ENCODE measurements at places on chromosomes 1 and 21.

DNA sequence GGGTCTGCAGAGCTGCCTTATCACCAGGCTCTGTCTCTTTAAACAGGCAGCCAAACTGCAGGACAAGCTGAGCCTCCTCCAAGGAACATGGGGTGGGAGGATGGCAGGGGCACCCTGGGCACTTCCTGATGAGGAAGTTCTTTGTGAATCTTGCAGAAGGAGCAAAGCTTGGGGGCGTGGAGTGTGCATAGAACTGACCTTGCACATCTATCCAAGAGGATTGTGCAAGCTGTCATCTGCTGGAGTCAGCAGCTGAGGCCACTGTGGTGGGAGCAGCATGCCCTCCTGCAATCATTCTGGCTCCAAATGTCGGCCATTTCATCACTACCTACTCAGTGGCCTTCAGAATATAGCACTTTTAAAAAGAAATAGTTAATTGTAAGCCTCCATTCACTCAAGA, 182.2 kb downstream of the AJAP1 start:
- peak; percentile 24 for DNase-seq

- DNase-seq = no peak
Observed at GRCh38 chr1:81689531-81689941, 111.2 kb upstream of the ADGRL2 start.

DNA sequence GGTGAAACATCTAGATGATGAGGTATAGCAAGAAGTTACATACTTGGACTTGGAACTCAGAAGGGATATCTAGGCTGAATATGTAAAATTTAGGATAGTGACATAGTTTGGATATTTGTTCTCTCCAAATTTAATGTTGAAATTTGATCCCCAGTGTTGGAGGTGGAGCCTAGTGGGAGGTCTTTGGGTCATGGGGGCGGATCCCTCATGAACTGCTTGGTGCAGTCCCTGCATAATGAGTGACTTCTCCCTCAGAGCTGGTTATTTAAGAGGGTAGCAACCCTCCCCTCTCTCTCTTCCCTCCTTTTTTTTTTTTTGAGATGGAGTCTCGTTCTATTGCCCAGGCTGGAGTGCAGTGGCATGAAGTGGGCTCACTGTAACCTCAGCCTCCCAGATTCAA, 15.5 kb downstream of the ST3GAL3 start:
- no peak for DNase-seq

DNA sequence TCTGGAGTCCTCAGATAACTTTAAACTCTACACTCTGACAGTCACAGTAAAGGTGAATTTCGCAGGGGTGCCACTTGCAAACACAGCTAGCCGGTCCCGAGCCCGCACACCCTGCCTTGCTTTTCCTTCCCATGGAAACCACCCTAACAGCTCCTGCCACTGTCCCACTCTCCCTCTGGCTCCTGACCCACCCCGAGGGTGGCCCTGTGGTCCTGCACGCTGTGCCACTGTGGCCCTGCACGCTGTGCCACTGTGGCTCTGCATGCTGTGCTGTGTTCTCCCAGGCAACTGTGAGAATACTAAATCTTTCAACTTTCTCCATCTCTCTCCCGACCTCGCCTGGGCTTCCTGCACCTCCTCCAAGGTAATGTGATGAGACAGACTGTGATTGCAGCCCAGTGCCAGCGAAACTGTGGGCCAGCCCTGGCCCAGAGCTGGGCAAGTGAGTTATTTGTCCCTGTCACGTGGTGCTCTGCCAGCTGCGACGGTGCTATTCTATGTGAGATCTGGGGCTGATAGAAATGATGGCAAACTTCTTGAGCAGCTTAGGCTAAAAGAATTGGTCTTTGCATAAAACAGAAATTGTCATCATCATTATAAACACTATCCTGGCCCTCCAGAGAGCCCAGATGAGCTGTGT, 63.4 kb upstream of the TARBP1 start:
- no peak for DNase-seq

GRCh38 chr1:41485605-41486004, 1.1 kb upstream of the EDN2 start:
- peak; percentile 60 for DNase-seq

GRCh38 chr1:240927821-240928220, 315.9 kb upstream of the GREM2 start:
- DNase-seq = no peak

DNA sequence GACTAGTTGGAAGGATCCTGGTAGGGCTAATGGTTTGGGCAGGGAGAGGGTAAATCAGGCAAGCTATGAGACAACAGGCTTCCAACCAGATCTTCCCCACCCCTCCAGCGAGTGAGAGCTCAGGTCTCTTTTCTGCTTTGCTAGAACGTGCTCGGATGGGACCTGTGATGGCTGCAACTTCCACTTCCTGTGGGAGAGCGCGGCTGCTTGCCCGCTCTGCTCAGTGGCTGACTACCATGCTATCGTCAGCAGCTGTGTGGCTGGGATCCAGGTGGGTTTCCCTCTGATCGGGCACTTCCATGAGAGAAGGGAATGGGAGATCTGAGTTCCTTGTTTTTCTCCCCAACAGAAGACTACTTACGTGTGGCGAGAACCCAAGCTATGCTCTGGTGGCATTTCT, 14.0 kb upstream of the SARS1 start:
- peak; percentile 17 for DNase-seq

GRCh38 chr1:54404939-54405897, 976 bp downstream of the SSBP3 start:
- peak; percentile 50 for DNase-seq

GRCh38 chr1:173475564-173476196, 1.5 kb upstream of the PRDX6 start:
- peak; percentile 51 for DNase-seq

DNA sequence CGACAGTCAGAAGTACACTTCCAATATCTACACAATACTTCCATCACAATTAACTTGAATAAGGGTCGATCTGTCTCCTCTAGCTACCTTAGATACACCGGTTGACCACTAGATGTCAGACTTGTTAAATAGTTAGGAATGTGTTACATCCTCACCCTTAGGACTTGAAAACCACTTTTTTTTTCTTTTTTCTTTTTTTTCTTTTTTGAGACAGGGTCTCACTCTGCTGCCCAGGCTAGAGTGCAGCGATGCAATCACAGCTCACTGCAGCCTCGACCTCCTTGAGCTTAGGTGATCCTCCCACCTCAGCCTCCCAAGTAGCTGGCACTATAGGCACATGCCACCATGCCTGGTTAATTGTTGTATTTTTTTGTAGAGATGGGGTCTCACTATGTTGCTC, 120.4 kb upstream of the GREM2 start:
- peak; percentile 50 for DNase-seq

GRCh38 chr1:248837045-248837780, 811 bp upstream of the ZNF672 start:
- DNase-seq = no peak

- DNase-seq = no peak
Observed at GRCh38 chr1:10881046-10881445, 84.6 kb upstream of the CASZ1 start.

GRCh38 chr1:180563026-180563827, 4.5 kb downstream of the OVAAL start:
- no peak for DNase-seq

DNA sequence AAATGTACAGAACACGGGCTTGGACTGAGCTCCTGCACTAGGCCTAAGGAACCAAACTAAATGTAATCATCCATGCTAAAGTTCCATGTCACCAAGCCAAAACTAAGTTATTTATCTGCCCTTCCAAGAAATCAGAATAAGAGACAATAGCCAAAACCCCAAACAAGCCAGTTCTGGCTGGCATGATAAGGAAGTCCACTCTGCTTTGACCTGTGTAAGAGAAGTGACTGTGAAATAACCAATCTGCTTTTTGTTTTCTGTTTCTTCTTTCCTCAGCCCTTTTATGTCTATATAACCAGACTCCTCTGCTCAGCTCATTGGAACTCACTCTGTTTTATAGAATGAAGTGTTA, 15.1 kb downstream of the PLPPR5 start:
- DNase-seq = no peak

- DNase-seq = no peak
Observed at GRCh38 chr1:48332115-48332514, 109.6 kb downstream of the SLC5A9 start.

DNA sequence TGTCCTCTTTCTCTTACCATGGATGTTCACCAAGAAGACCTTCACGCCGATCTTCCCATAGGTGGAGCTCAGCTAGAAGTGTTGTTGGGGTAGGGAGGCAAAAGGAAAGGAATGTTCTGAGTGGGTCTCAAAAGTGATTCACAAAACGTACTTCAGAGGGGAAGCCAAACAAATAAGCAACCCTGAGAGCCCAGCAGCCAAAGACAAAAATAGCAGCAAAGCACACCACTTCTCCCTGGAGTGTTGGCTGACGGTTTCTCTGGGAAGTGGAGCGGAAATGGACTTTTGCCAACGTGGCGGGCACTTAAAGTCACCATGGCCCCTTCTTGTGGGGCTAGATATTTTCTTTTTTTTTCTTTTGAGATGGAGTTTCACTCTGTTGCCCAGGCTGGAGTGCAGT, 23.1 kb downstream of the SLC26A9 start:
- DNase-seq = no peak

DNA sequence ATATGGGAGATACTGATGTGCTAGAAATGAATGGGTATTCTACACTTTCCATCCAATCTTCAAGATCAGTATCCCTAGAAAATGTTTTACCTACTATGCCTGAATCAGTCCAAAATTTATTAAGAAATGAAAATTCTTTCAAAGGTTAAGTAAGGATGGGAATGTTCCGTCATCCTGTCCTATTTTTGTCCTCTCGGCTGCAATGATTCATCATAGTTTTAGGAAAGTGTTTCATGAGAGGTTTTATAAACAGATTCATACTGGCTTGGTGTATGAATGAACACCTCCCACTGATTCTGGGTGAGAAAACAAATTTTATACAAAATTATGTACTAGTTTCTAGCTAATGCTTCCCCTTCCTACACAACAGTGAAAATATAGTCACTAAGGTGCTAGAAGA, 504.6 kb upstream of the NR5A2 start:
- no peak for DNase-seq

GRCh38 chr1:61077676-61078541, 4.5 kb upstream of the NFIA start:
- peak; percentile 100 for DNase-seq

- DNase-seq = no peak
Observed at GRCh38 chr1:176847052-176847451, 317.5 kb downstream of the ASTN1 start.

- DNase-seq = peak; percentile 87
Observed at GRCh38 chr1:155078469-155079209, at the start of gene EFNA3. Gene EFNA3 (plus strand): TSS chr1:155078837. CDS start chr1:155078942, 105 bp downstream.

DNA sequence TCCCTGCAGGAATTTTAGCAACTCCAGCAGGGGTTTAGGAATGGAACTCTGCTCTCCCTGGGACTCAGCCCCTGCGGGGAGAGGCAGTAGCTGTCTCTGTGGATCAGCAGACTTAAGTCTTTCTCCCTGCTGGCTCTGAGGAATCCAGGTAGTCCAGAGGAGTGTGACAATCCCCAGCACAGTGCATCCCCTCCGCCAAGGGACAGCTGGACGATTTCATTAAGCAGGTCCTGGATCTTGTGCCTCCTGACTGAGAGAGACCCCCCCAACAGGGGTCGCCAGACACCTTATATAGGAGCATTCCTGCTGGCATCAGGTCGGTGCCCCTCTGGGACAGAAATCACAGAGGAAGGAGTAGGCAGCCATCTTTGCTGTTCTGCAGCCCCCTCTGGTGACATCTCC, 30.6 kb downstream of the AKT3 start:
- DNase-seq = no peak

DNA sequence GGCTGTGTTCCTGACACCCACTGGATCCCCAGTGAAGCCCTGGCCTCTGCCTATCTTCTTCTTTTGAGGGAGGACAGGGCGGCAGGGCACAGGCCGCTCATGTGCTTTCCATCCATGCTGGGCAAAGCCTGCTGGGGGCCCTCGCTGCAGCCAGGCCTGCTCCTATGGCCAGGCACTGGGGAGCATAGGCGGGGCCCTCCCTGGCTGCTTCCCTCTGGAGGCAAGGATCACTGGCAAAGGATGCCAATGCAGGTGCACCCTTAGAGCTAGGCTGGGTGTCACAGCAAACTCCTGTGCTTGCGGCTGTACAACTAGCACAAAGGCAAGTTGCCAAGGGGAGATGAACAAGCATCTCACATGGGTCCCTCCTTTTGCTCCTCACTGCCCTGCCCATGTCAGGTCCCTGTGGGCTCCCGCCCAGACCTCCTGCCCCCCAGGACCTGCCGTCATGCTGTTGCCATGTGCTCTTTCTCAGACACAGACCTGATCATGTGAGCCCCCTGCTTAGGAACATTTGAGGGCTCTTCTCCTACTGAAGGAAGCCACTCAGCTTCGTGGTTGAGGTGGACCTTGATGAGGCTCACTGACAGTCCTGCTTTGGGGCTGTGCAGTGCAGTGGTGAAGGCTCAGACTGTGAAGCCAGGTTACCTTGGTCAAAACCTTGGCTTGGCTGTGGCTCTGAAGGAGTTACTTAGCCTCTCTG, 393.6 kb downstream of the PTPRU start:
- no peak for DNase-seq

GRCh38 chr1:41434306-41434705, 50.2 kb downstream of the EDN2 start:
- no peak for DNase-seq

DNA sequence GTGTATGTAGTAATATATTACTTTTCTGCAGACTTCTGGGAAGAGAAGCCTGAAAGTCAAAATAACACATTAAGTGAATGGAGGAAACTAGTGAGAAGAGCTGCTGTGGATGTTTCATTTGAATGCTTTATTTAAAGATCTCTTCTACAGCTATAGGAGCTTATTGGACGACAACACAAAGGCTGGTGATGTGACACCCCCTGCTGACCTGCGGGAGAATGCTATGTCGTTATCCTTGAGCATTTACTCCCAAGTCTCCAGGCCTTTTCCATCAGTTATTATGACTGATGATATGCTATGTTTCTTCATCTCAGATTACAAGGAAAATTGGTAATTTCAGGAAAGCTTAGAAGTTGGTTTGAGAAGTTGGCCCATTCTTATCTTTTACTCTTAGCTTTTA, 22.3 kb upstream of the PLA2G4A start:
- peak; percentile 30 for DNase-seq

- no peak for DNase-seq
Observed at GRCh38 chr1:75708910-75709309, 15.6 kb upstream of the ACADM start.

DNA sequence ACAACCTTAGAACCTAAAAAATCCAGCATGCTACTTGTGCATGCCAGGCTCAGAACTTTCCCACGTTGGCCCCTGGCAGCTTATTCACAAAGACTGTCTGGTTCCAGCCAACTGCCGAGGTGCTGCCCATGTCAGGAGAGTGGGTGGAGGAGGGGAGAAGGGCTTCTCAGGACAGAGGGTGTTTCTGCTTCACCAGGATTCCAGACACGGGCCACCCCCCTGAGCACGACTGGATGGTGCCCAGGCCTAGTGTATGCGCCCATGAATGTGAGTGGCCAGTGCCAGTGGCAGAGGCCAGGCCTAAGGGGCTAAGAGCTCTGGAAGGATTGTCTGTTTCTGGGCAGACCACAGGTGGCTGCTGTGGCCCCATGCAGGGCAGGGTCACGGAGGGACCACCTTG, 148.2 kb upstream of the COL6A1 start:
- DNase-seq = no peak

Measured in suppressor macrophage treated with lipopolysaccharide for 1 hour (primary cell).